ENCODE measurements at places on chromosomes 4 and X.

DNA sequence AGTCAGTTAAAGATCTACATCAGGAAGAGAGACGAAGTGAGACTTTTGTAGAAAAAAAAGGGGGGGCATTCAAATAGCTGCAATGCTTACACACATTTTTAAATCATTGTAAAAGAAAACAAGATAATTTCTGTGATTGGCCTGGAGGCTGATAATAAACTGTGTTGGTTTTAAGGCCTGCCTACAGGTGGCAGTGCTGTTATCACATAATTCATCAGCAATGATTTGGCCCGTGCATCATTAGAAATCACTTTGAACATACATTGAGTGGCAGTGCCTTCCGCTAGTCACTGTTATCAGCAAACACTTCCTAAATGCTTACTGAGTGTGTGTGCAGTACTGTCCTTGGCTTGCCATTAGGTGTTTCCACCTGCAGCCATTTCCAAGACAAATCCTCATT, 831.9 kb downstream of the TRIML1 start:
- DNase-seq, result peak; percentile 28

- no peak for DNase-seq
Measured at GRCh38 chrX:17164941-17165340, 210.1 kb upstream of the NHS start.

- DNase-seq, result no peak
Measured at GRCh38 chr4:79237851-79238250, 88.0 kb downstream of the NAA11 start.

DNA sequence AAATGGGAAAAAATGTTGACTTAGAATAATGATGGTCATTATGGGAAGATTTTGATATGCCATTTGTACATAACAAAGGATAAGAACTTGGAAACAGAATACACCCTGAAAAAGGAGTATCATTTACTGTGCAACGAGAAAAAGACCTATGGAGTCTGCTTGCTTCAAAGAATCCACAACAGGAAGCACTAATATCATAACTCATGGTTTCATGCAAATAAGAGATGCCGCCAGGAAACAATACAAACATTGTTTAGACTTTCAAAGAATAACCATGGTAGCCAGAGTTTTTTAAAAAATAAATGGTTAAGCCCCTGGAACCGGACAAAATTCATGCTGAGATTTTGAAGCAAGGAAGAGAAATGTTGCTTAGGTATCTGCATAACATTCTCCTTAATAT, 139.9 kb upstream of the ETNPPL start:
- no peak for DNase-seq

- DNase-seq, result no peak
Measured at GRCh38 chr4:107740381-107740780, 20.3 kb upstream of the PAPSS1 start.

DNA sequence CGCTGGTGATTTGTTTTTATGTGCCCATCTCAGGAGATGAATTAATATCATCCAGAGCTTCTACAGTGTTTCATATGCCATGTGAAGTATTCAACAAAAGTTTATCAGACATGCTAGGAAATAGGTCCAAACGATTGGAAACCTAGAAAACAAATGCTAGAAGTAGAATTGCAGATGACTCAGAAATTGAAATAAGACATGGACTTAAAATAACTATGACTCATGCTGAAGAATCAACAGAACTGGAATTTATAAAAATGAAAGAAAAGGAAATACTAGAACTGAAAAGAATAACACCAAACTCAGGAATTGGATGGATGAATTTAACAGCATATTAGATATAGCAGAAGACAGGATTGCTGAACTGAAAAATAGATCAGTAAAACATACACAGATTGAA, 172.7 kb upstream of the GIMD1 start:
- no peak for DNase-seq

GRCh38 chr4:20254511-20255250, 3.0 kb downstream of the SLIT2 start:
- DNase-seq, result peak; percentile 56

DNA sequence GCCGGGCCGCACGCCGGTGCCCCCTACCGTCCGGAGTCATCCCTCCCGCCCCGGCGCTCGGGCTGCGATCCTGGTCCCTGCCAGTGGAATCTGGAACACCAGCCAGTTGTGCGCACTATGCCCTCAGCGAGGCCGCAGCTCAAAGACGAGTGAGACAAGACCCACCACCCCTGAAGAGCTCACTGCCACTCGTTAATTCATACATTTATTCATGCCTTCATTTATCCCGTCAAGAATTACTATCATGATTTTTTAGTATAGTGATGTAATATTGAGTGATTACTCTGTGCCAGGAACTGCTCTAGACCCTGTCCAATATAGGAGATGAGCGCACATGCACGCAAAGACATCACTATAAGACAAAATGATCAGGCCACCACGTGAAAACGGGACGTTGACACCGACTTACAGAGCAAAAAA, 247 bp upstream of the PPA2 start:
- no peak for DNase-seq

- DNase-seq, result peak; percentile 8
Measured at GRCh38 chrX:45515262-45516215, 314.9 kb upstream of the DIPK2B start.

- no peak for DNase-seq
Measured at GRCh38 chr4:74473155-74473811, 28.3 kb downstream of the AREG start.

GRCh38 chr4:168138143-168138542, 45.8 kb downstream of the ANXA10 start:
- no peak for DNase-seq

All from NCI-H1092 treated with DMSO at 0.1 percent for 48 hours (cell line).